ENCODE measurements at places on chromosomes 2 and 18.

DNA sequence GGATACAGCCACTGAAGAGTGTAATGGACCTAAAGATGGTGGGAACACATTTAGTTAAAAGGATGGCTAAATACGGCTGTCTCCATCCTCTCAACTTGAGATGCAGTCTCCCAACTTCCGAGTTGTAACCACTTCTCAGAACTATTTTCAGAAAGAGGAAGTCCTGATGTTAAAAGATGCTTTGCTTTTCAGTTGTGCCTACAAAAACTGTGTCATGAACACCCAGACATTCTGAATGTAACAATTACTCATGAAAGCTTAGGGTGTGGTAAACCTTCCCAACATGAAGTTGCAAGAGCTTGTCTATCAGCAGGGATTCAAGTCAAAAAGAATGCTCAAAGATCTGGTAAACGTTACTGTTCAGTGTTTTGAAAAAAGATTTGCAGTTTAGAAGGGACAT lies 147.9 kb downstream of the DOCK10 start:
- DNase-seq, result no peak

GRCh38 chr2:106104332-106105062 lies 89.6 kb downstream of the UXS1 start:
- no peak for DNase-seq

GRCh38 chr2:233845301-233846060 lies 8.9 kb downstream of the HJURP start:
- DNase-seq, result no peak

- no peak for DNase-seq
Measured at GRCh38 chr2:233163486-233164103, 87.9 kb upstream of the ATG16L1 start.

DNA sequence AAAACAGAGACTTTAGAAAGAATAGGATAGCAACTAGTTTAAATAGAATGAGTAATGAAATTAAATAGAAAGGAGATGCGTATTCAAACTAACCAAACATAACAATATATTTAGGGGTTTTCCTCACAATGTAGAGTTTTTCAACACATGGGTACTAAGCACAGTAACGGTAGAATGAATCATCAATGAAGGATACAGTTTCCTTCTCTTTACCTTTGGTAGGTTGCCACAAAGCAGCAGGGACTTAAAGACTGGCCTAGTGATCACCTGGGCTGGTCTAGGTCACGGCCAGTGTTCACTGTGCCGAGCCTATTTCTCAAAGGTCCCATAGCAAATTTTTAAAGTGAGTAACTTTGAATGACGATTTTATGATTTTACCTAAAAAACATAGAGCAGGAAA lies 311.7 kb downstream of the XIRP2 start:
- no peak for DNase-seq

- DNase-seq, result no peak
Measured at GRCh38 chr2:16257322-16258028, 317.1 kb downstream of the MYCN start.

DNA sequence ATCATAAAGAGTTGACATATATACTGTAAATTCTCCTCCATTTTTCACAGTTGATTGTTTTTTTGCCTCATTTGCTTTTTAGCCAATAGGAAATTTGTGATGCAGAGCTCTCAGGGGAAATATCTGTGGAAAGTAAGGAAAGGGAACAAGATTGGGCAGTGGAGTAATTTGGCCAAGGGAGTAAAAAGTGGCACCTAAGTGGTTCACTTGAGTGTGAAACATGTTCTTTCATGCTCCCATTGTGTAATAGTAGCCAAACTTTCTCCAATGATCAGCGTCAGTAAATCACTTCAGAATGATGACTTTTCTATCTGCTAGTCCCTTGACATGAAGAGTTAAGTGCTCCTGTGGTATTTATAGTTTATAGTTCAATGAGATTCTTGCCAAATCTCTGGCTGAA lies 141.9 kb upstream of the KCNJ3 start:
- DNase-seq, result no peak

- no peak for DNase-seq
Measured at GRCh38 chr2:200791905-200792304, 19.8 kb upstream of the BZW1 start.

DNA sequence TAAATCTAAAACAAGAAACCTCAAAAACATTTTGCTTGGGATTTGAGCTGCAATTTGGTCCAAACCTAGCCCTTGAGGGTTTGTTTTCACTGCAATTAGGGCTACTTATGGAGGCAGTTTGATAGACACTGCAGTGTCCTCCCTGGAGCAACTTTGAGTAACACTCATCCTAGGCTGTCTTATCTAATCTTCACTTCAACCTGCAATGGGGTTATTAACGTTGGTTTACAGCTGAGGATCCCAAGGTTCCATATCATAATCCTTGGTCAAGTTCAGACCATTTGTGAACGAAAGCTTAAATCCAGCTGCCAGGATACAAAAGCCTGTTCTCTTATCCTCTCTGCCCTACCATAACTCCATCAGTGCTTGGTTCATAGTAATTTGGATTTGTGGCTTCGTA lies 2.5 kb downstream of the ANXA4 start:
- no peak for DNase-seq

GRCh38 chr2:174577967-174578589 lies 19.5 kb downstream of the WIPF1 start:
- no peak for DNase-seq

DNA sequence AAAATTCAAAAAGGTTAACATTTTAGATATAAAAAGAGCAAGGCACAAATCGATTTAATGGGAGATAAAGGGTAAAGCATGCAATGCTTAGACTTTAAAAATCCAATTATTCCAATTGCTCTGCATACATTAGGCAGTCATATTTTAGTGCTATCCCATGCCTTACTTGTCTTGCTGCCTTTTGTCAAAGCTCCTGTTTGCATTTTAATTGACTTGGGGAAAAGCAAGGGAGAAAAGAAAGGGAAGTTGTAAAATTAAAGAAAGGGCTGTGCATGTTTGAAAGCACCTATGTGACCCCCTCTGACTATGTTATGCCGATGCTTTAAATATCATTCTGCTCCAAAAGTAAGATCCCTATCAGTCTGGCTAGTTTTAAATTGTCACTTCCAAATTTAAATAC lies 193.7 kb upstream of the VWC2L start:
- no peak for DNase-seq

- no peak for DNase-seq
Measured at GRCh38 chr18:3526421-3527354, 76.7 kb downstream of the TGIF1 start.

DNA sequence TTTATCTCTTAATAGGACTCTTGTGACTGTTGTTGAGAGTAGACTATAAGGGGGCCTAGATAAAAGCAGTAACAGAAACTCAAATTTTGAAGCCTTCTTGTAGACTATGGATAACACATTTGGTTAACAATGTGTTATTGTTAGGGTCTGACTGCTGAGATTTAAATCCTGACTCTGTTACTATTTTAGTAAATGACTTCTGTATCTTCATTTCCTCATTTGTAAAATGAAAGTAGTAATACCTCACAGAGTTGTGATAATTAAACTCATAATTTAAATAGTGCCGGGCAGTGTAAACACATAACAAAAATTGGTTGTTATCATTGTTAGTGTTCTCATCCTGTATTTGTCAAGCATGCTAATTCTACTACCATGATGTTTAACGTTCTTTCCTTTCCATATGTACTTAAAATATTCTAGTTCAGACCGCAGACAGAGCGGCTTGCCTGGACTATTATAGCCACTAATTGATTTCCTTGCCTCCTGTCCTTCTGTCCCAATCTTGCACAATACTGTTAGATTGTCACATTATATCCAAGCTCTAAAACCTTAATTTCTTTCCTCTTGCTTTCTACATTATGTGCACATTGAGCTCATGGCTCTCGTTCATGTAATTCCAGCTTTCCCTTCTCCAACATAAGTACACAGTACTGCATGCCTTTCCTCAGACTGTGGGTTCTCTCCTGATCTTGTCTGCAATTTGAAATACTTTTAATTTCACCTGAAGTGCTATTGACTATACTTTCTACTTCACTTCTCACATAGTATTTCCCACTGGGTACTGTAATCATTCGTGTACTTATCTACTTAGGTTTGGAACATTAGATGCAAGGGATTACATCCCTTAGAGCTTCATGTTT lies 48.4 kb downstream of the RBBP8 start:
- no peak for DNase-seq

- no peak for DNase-seq
Measured at GRCh38 chr2:48207201-48207641, 300.9 kb upstream of the FBXO11 start.

- no peak for DNase-seq
Measured at GRCh38 chr2:1117569-1117968, 166.9 kb downstream of the SNTG2 start.

DNA sequence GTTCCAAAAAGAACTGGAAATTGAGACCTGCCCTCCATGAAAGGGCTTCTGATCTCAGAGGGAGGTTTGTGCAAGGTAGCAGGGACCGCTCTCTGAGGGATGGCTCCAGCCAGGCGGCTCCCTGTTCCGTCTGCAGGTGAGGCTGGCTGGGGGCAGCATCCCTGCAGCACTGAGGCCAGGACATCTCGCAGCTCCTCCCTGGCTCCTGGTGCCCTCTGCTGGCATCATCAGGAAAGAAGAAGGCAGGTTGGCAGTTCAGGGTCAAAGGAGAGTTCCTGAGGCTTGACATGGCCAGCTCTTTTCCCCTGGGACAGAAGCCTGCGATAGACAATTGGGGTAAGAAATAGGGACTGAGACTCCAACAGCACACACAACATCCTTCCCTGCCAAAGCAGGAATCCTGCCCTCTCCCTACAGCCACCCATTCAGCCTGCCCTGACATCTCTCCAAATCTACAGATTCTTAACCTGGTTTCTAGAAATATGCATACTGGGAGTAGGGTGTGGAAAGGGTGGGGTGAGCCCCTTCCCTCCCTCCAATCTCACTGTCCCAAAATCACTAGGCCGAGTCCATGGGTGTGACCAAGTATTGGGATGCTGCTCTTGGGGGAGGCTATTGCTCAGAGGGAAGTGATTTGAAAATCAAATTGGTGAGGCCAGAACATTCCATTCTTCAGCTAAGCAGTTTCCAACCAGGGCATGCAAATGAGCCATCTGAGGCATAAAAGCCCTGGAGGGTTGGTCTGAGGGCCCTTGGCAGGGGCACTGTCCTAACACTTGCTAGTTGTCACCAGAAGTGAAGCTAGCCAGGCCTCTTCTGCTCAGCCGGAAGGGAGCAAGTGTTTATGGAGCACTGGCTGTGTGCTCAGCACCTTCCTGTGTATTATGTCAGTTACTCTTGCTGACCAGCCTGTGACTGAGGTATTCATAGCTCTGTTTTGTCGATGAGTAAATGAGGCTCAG lies 185.4 kb downstream of the TFCP2L1 start:
- no peak for DNase-seq

GRCh38 chr2:126839796-126840195 lies 58.9 kb upstream of the TEX51 start:
- no peak for DNase-seq

DNA sequence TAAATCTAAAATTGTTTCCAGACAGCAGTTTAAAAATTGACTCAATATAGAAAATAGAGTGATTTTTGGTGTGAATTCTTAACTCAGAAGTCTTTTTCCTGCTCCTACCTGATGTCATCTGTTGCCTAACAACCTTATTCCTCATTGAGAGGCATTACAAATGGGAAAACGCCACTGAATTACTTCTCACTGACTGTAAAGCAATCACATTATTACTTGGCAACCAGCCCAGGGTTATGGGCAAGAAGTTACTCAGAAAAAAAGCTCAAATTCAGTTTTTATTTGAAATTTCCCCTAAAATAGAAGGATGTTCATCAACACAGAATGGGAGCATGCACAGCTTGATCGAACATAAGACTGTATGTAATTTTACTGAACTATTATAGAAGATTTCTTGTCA lies 201.8 kb upstream of the GULP1 start:
- DNase-seq, result no peak

GRCh38 chr2:49113046-49113445 lies 41.3 kb downstream of the FSHR start:
- DNase-seq, result no peak

DNA sequence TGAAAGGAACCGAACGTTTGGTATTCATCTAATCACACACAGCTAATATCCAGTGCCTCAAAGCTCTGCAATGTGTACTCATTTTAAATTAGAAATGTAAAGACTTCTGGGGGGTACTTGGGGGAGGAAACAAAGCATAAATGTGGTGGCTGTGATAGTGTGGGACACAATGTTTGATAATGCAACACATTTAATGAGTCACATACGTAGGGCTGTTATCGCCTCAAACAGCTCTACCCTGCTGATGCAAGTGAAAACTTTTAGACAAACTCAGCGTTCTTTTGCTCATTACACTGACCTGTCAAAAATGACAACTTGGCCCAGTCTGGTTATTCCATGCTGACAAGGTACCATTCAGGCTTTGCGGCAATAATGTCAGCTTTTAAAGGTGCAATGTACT lies 1227.1 kb upstream of the CELF4 start:
- no peak for DNase-seq

DNA sequence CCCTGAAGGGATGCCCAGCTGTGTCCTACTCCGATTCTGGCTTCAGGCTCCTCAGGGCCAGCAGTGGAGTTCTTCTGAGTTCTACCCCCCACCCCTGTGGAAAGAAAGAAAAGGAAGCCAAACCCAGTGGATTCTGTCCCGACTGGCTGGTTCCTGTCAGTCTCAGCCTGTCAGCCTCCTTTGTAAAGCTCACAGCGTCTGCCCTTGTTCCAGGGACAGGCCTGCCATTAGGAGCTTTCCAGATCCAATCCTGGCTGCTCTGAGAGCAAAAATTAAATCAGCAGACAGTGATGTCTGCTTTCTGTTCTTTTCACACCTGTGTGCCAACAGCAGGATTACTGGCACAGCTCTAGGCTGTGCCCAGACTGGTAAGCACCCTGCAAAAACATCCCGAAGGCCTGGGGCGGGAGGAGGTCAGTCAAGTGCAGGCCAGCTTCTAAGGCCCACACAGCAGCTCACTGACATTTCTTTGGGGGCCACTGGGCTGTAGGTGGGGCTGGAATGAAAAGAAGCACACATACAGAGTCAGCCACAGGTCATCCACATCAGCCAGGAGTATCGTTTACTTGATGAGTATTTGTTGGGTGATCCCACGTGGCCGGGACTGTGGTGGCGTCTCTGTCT lies 69.1 kb downstream of the EHD3 start:
- no peak for DNase-seq

- DNase-seq, result no peak
Measured at GRCh38 chr2:134232461-134232860, 21.4 kb upstream of the MGAT5 start.

GRCh38 chr2:20225294-20226151 lies 593 bp upstream of the SDC1 start:
- no peak for DNase-seq
